ENCODE measurements at places on chromosomes 7 and 10.

DNA sequence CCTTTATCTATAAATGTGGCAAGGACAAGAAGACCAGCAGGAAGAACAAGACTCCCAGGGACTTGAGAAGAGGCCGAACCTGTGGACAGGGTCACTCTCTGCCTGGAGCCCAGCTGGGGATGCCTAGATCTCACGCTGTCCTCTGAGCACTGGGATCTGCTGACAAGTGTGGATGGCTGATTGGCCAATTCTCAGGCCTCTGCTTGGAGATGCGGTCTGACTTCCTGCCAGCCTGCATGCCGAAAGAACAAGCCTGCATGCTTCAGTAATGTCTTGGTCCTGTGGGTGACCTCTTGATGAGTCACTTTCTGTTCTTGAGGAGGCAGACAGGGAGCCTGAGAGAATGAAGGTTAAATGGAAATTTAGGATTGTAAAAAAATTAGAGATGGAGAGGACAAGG lies 84.7 kb downstream of the TMEM178B start:
- DNase-seq: no peak

DNA sequence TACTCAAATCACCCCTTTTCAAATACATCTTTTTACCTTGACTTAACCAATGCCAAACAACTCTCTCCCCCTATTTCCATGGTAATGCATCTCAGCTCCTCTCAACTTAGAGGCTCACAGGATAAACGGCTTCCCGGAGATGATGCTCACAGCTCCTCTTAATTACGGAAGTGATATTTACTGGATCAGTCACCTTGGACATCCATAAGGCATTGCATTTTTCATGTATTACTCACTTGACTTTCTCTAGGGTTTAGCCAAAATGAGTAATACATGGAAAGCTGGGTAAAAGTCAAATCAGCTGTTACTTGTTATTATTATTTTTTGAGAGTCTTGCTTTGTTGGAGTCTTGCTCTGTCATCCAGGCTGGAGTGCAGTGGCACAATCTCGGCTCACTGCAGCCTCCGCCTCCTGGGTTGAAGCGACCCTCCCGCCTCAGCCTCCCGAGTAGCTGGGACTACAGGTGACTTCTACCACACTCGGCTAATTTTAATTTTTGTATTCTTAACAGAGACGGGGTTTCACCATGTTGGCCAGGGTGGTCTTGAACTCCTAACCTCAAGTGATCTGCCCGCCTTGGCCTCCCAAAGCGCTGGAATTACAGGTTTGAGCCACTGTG lies 73.3 kb upstream of the RHEB start:
- no peak for DNase-seq

DNA sequence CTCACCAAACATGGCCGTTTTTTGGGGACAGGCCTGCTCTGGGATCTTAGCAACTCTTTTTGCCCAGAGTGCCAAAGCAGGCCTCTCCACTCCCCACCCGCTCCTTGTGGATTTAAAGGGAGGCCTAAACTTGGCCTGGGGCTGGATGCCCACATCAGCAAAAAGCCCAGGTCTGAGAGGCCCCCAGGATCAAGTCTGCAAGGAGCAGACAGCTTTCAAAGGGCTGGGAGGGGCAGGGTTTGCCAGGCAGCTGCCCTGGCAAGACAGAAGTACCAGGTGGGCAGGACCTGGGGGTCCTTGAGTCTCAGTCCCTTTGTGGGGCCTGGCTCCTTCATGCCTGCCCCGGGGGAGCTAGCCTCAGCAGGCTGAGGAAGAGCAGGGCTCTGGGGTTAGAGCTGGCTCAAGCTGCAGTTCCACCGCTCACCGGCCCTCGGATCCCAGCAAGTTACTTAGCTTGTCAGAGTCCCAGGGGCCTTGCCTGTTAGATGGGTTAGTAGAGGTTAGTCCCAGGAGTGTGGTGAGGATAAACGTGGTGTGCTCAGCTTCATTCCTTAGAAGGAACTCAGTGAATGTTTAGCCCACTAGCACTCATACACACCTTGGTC lies 56.2 kb downstream of the ARHGAP22 start:
- DNase-seq: no peak

- no peak for DNase-seq
These were observed 109.5 kb downstream of the GFRA1 start for GRCh38 chr10:116163333-116164131.

GRCh38 chr7:50665403-50666123 lies 100.4 kb upstream of the DDC start:
- DNase-seq: no peak

DNA sequence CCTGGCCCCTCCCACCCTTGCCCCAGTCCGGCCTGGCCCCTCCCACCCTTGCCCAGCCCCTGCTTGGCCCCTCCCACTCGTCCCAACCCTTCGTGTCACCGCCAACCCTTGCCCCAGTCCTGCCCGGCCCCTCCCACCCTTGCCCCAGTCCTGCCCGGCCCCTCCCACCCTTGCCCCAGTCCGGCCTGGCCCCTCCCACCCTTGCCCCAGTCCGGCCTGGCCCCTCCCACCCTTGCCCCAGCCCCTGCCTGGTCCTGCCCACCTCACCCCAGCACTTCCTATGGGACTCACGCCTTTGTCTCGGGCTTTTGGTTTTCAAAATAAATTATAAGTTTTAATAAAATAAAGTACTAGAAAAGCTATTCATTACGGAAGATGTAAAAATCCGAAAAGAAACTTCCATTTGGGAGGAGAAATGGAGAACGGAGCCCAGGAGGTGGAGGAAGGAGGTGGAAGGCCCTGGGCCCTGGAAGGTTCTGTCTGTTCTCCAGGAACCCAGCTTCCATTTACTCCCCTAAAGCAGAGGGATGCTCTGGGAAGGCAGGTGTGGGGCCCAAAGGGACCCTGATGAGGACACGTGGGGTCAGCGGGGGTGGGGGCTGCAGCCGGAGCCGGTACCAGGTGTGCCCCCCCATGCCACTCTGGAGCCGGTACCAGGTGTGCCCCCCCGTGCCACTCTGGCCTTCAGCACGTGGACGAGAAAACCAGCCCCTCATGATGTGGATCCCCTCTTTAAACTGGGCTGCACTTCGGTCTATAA lies 52.2 kb downstream of the PWWP2B start:
- no peak for DNase-seq

GRCh38 chr10:62127975-62128374 lies 140.7 kb downstream of the RTKN2 start:
- no peak for DNase-seq

- no peak for DNase-seq
These were observed 36.0 kb downstream of the CARD11 start for GRCh38 chr7:3007696-3008095.

GRCh38 chr7:84524714-84525694 lies 330.4 kb upstream of the SEMA3A start:
- no peak for DNase-seq

GRCh38 chr7:6504996-6505395 lies 46.3 kb downstream of the GRID2IP start:
- DNase-seq: no peak

GRCh38 chr10:115141254-115141653 lies 48.1 kb downstream of the ATRNL1 start:
- DNase-seq: no peak

GRCh38 chr7:112891698-112892097 lies 101.5 kb upstream of the TMEM168 start:
- DNase-seq: no peak

- no peak for DNase-seq
These were observed 15.8 kb downstream of the ZNF25 start for GRCh38 chr10:37960591-37961137.

DNA sequence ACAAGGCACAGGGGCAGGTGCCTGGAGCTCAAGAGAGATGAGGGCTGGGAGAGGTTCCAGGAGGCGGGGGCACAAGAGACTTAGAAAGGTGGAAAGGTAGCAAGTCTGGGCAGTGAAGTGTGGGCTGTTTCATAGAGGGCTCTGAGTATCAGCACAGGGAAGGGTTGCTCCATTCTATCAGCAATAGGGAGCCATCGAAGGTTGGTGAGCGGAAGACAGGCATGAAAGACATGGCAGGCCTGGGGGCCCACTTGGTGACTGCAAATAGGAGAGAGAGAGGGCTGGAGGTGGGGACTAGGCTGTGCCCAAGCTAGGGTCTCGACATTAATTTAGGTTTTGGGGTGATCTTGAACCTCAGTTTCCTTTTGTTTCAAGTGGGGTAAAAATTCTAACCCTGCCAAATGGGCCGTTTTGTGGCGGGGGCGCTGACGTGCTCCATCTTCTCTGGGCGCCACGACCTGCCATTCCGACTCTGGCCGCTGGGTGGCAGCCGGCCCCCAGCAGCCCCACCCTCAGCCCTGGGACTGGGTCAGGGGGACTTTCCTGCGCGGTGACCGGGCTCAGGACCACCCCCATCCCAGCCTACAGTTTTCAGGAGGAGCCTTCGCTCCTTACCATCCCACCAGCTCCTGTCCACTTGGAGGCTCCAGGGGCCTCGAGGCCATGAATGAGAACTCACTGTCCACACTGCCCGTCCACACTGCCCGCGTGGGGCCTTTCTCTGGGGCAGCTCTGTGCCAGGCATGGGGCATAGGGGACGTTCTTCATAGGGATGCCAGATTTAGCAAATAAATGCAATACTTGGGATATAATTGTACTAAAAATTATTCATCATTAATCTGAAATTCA lies 37.2 kb upstream of the PCBD1 start:
- peak; percentile 45 for DNase-seq

GRCh38 chr7:46565253-46566096 lies 644.4 kb upstream of the IGFBP3 start:
- DNase-seq: no peak

GRCh38 chr10:61475449-61475873 lies 22.3 kb upstream of the TMEM26 start:
- DNase-seq: no peak

DNA sequence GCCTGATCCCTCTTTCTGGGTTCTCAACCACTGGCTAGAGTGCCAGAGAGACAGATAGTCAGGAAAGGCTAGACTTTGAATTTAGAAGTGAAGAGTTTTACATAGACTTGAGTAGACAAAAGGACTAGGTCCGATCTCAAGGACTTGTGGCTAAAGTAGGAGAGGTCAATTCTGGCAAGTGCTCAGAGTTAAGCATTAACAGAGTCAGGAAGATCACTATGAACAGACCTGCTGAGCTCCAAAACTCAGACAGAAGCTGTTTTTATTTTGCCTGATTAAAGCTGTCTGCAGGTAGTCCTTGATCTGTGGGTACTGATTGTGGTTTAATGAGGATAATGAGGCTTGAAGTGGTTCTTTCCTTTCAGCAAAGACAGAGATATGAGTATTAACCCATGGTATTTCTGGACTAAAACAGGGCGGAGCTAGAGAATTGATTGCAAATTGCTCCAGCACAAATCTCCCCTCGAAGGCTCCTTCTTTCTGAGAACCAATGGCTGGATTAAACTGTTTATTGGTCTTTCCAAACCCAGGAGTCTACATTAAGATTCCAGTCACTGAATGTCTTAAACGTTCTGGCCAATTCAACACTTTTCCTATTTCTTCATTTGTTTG lies 423.2 kb downstream of the IPMK start:
- DNase-seq: no peak

DNA sequence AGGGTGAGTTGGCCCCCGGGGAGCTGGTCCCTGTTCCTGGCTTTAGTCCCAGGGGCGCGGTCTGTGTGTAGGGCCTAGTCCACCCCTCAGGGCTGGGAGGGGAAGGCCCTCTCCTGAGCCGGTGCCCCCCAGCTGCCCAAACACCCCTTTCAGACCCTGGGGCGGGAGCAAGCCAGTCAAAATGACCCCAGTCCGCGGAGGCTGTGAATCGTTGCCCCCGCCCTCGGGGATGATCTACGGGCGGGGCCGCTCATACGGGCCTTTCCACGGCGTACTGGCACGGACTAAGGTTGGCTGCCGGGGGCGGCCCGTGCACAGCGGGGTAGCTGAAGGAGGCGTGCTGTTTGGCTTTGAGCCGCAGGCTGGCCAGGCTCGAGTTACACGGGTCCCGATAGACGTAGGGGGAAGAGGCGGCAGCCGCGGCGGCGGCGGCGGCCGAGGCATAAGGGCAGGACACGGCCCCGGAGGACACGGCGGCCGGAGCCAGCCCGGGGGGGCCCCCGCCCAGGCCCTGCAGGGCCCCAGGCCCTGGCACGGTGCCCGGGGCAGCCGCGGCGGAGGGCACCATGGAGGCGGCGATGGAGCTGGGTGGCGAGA lies 4.3 kb downstream of the ELOVL3 start:
- no peak for DNase-seq

GRCh38 chr7:100642534-100642907 lies 1.2 kb upstream of the TFR2 start:
- DNase-seq: no peak

DNA sequence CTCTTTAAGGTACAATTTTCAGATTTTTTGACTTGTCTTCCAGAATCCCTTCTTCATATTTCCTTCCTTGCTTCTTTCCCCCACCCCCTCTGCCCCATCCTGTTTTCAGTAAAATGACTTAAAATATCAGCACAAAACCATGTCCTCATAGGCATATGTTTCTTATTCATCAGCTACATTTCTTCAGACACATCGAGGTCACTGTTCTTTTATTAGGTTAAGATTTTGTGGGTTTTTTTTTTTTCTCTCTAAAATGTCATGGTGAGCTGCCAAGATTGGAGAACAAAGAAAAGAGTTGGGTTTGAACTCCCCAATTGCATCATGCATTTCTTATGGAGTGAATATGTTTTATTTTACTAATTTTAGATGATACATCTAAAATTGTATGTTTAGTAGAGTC lies 35.8 kb downstream of the LAMB4 start:
- DNase-seq: no peak

- DNase-seq: no peak
These were observed 26.1 kb upstream of the C10orf53 start for GRCh38 chr10:49653273-49653929.

DNA sequence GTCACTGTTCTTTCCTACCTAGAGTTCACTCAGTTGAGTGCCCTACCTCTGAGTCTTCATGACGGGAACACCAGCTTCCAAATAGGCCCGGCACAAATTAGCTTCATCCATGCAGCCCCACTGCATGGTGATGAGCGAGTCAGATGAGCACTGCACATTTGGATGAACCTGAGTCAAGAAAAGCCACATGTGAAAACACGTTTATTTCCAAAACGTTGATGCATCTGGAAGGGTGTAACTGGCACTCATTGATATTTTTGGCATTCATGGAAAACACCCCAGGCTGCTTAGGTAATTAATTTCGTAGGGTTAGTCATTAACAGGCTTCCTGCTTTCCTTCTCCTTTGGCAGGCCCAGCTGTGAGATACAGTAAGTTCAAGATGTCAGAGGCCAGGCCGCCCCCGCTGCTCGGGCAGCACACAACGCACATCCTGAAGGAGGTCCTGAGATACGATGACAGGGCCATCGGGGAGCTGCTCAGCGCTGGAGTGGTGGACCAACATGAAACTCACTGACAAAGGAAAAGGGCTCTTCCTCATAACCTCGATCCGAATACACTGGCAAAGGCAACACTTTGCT lies 725.2 kb downstream of the SUGCT start:
- no peak for DNase-seq

DNA sequence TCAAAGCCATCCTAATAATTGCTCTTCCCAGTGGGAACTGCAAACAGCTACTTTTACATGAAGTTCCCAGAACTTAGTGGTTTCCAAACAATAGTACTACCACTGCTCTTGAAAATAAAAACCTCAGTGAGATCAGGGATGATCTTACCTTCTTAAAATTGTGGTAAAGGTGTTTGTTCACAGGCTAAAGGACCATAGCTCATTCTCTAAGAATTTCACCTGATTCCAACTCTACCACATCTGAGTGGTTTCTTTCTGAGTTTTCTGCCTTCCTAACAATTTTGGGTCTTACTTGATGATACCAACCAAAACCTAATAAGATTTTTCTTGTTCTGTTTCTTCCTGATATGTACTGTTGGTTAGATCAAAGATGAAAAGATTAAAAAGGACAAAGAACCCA lies 45.6 kb upstream of the AGBL3 start:
- DNase-seq: no peak

Data from SK-N-DZ (cell line).